ENCODE measurements at places on chromosomes 1 and 21.

- DNase-seq: no peak
Observed at GRCh38 chr21:15015622-15016471, 49.0 kb downstream of the NRIP1 start.

- no peak for DNase-seq
Observed at GRCh38 chr1:212415107-212415841, 588 bp upstream of the PACC1 start.

- DNase-seq: no peak
Observed at GRCh38 chr1:235995511-235995910, 69.4 kb downstream of the NID1 start.

GRCh38 chr1:2861143-2861987 is 59.9 kb upstream of the TTC34 start:
- no peak for DNase-seq

GRCh38 chr1:29223521-29223920 is 7.2 kb downstream of the MECR start:
- DNase-seq: no peak

- no peak for DNase-seq
Observed at GRCh38 chr1:97938285-97938642, 17.4 kb upstream of the DPYD start.

DNA sequence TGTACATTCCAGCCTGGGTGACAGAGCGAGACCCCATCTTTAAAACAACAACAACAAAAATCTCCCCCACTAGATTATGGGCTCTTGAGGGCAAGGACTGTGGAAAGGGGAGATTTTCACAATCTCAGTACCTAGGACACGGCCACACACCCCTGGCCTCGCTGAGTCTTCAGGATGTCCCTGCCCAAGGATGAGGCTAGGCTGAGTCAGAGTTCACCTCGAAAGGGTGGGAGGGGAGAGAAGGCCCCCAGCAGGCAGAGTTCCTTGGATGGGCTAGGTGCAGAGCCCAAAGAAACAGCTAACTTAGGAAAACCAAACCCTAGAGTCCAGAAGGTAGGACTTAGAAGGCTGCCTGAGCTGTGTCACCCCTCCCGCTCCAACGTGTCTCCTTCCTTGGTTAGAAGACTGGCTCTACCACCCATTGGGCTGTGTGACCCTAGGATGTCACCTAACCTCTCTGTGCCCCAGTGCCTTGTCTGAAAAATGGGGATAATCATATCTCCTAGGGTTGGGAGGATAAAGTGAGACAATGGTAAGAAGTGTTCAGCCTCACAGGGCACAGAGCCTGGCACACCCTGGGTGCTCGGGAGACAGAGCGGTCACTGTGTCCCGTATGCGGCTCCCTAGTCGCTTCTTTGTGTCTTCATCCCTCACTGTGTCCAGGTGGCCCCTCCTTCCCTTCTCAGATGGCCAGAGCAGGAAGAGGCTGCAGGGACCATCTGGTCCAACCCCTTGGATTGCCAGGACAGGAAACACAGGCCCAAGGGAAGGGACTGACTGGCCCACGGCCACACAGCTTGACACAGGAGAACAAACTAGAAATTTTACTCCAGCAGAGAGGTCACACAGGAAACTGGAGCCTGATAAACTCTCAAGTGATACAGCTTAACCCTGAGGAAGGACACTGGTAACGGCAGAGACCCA is 11.2 kb downstream of the TRIM62 start:
- DNase-seq: no peak

- no peak for DNase-seq
Observed at GRCh38 chr1:200867018-200867811, 5.6 kb upstream of the GPR25 start.

GRCh38 chr21:45225041-45225740 is 62.5 kb downstream of the POFUT2 start:
- DNase-seq: no peak

DNA sequence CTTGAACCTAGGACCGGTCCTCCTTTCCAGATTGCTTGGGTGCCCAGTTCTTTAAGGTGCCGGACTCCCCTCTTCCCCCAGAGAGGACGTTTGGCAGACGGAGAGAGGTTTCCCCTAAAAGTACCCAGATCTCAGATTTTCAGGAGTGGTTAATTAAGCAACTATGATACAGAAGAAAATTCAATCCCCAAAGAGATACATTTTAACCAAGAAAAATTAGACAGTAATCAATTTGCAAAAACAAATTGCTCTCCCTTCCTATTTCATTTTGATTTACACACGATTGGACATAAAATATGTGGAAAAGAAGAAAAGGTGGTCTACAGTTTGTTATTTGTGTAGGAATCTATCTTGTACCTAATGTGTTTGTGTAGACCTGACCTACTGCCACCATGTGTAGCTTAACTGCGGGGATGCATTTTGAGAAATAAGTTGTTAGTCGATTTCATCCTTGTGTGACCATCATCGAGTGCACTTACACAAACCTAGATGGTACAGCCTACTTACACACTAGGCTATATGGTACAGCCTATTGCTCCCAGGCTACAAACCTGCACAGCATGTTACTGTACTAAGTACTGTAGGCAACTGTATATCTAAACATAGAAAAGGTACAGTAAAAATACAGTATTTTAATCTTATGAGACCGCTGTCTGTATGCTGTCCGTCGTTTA is 755 bp downstream of the RPAP2 start:
- DNase-seq: no peak

DNA sequence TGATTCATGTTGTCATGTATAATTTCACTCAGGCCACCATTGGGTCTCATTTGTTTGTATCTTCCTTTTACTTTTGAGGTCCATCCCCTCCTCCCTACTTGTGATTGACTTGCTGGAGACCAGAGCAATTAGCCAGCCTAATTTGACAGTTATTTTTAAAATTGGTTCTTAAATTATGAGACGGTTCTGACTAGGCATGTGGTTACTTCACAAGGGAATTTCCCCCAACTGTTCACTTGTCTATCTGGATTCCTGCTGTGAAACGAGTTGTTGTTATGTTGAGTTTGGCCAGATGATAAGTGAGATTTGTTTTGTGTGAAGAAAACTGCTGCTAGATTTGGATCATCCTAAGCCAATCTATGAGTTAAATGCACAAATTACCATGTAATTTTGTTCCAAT is 359.1 kb downstream of the BARHL2 start:
- DNase-seq: no peak

DNA sequence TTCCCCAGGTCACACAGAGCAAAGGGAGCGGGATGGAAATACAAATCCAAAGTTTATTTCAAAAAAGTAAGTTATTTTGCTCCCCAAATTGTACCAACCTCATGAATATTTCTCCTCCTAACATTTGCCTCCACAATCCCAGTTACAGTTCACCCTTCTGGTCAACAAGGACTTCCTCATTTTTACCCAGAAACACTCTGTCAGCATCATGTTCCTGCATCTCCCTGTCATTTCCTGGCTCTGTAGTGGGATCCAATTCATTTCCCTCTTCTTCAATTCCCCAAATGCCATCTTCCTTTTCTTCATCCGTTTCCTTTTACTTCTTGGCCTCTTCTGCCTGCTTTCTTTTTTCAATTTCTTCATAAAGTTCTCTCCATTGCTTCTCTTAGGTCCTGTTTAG is 32.0 kb upstream of the EPS15 start:
- no peak for DNase-seq

- DNase-seq: no peak
Observed at GRCh38 chr1:8809342-8809736, 8.1 kb downstream of the RERE start.

Data from hematopoietic multipotent progenitor cell treated with erythropoietin and hydrocortisone succinate and interleukin-3 and kit ligand, for 15 days (in vitro differentiated cells).